ENCODE measurements at places on chromosomes 11 and 22.

DNA sequence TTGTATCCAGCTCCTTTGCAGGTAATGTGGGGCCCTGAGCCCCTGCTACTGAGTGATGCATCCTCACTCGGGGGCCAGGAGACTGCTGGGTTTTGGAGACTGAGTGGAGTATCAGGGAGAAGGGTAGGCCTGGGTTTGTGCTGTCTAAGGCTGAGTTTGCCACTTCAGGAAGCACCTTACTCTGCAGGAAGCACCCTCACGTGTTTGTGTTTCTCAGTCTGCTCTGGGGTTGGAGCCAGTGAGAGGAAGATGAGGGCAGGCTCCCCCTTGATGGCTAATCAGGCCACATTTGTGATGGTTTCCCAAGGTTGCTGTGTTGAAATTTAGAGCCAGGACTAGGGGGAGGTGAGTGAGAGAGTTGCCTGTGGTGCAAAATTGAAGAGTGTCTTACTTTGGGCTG is 13.7 kb upstream of the THY1 start:
- no peak for DNase-seq

DNA sequence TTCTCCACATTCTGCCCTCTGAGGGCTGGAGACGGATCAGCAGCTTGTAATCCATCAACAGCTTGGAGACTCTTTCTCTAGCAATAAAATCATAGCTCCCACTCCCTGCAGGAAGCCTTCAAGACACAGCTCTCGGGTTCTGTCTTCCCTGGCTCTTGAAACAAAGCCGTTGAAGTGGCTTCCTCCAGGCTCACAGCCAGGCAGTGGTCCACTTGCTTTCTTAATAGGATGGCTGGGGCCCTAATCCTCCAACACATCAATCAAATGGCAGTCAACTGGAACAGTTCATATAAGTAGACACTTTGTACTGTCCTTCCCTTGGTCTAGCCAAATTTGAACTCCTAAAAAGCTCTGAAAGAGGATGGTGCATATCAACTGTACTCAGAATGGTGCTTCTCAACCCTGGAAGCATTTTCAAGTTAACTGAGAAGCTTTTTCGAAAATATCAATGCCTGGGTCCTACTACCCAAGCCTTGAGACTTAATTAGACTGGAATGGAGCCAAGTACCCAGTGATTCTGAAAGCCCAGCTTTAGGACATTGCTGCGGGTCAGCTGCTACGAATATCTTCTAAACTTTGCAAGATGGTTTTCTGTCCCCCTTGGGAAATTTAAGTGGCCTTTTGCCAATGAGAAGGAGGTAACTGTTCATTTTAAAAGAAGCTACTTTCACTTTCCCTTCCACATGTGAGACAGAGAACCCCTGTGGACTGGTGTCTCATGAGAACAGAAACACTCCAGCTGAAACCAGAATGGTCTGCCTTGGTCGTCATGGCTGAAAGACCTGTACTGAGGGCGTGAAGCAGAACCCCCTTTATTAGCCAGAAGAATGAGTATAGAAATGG is 74.7 kb downstream of the SC5D start:
- no peak for DNase-seq

GRCh38 chr11:38304926-38305325 is 1706.9 kb upstream of the RAG2 start:
- no peak for DNase-seq

- DNase-seq = no peak
Measured at GRCh38 chr11:34049028-34049427, 2.5 kb upstream of the CAPRIN1 start.

DNA sequence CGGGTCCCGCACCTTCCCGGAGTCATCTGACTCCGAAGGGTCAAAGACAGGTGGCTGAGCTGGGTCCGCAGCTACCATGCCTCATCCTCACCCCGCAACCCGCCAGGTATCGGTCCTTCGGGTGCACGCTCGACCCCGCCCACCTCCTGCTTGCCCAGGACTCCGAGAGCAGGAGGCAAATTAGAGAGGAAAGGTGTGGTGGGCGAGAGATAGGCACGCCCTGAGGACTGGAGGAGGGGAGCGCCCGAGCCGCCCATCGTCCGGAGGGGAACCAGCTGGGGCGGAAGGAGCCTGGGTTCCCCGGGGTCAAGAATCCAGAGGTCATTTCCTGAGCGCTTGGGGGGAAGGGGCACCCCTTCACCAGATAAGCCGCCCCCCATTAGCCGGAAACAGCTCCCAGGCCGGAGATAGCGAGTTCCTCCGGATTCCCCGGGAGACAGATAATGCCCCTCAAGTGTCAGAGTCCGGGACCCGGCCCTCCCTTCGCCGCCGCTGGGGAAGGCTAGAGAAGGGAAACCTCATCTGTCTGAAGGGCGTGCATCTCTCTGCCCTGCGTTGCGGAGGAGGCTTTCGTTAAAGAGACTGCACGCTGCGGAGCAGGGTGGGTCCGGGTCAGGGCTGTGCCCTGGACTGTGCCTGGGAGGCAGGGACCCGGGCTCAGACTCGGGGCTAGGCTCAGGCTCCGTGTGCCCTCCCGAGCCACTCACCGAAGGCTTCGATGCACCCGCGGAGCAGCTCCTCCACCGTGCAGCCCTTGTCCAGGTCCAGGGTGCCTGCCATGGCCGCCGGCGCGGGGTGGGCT is 1.7 kb downstream of the RASGRP2 start:
- DNase-seq = no peak

- DNase-seq = no peak
Measured at GRCh38 chr11:72782081-72782920, 11.5 kb downstream of the STARD10 start.

- DNase-seq = no peak
Measured at GRCh38 chr11:73872749-73873357, 3.8 kb downstream of the COA4 start.

DNA sequence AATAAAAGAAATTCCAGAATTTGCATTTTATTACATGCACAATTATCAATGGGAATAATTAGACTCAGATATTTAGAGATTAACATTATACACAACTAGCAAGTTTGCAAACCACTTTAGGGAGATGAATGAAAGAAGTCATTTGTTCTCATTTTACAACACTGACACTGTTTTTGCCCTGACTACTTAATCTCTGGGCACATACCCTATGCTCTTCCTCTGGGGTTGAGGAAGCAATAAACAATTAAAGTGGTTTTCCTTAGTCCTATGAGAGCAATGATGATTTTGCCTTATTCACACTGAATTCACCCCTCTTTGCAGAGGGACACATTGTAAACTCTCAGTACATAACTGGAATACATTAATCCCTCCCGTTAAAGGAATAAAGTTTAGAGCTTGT is 72.7 kb downstream of the TRPC6 start:
- DNase-seq = no peak

GRCh38 chr22:39946126-39946502 is 14.1 kb upstream of the TMA7B start:
- DNase-seq = no peak

DNA sequence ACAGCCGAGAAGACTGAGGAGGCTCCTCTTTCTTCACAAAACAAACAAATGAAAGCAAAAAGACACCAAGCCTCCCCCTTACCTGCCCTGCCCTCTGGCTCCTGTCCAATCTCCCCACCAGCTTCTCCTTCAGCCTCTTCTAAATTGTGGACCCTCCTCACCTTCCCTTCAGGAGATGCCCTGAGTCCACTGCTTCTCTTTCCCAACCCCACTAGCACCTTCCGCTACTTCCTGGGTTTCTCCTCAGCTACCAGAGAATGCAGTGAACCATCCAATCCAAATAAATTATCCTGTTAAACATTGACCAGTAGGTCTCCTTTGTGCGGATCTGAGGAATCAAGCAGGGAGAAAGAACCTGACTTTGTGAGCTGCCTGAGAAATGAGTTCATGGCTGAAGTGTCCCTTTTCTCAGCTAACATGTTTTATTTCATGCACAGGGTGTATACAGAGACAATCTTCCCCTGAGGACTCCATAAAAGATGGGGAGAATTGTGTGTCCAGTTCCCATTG is 63.2 kb upstream of the VPREB1 start:
- DNase-seq = no peak

DNA sequence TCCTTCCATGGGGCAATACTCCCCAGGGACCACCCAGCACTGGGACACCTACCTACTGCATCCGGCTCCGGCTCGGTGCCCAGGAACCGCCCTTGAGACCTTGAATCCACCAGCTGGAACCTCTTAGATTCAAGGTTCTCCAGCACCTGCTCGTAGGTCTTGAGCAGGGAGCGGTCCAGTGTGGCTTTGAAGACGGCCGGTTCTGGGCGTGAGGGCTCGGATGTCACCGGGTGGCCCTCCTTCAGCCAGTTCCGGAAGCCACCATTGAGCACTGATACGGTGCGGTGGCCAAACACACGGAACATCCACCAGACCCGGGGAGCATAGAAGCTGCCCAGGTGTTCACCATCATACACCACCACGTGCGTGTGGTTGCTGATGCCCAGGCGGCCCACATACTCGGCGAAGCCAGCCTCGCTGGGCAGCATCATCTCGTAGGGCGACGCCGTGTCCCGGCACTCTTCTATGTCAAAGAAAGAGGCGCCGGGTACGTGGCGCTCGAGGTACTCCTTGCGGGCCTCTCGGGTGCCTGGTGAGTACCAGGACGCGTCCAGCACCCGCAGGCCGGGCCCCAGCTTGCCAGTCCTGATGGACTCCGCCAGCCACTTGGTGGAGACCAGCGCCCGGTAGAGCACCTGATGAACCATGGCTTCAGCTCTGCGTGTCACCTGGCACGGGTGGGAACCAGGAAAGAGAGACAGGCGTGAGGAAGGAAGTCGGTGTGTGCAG is 997 bp downstream of the TST start:
- DNase-seq = no peak

DNA sequence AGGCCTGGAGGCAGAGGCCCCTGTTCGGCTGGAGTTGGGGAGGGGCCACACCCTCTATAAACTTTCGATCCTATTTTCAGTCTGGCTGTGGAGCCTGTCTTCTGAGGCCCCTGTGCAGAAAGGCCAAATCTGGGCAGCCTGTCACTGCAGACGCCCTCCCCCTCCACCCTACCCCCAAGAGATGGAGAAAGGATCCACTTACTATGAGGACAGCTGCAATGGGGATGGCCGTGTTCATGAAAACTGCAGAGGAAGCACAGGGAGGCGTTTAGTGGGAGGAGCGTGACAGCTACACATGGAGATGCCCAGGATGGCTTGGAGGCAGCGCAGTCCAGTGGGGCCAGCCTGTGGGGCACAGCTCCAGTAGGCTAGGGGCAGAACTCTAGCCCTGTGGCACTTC is 43.5 kb upstream of the KCNJ11 start:
- no peak for DNase-seq

Data from activated T-cell treated with anti-CD3 and anti-CD28 coated beads, Interleukin-2, amount 50 U/mL, for 48 hours (primary cell).